Stimulated activated CD8-positive, alpha-beta memory T cell treated with anti-CD3 and anti-CD28 coated beads, Interleukin-4, amount 100 ng/mL, for 1 hour (primary cell): ENCODE measurements at places on chromosomes 5 and 9.

- DNase-seq: no peak
Observed at GRCh38 chr5:132437604-132438266, 52.8 kb downstream of the IRF1 start.

GRCh38 chr5:164980480-164980879 lies 1475.1 kb downstream of the MAT2B start:
- no peak for DNase-seq

- no peak for DNase-seq
Observed at GRCh38 chr5:148996270-148996669, 66.6 kb downstream of the SH3TC2 start.

DNA sequence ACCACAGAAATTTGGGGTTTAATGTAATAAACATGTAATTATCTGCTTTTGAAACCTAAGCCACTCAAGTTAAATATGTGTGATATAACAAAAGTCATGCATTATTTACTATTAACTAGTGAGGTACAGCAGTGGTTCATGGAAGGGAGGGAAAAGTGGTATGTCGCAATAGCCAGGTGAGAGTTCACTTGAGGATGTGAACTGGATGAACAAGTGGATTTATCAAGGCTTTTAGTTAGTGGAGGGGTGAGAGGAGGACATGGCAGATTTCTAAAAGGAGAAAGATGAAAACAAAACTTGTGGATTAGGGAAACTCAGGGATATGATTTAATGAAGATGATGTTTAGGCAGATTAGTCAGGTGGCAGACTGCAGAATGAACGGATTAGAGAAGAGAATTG lies 141.3 kb upstream of the NFIB start:
- DNase-seq: no peak

GRCh38 chr5:18882154-18882553 lies 1105.8 kb downstream of the CDH18 start:
- no peak for DNase-seq
